ENCODE measurements at places on chromosomes 1 and 21.

DNA sequence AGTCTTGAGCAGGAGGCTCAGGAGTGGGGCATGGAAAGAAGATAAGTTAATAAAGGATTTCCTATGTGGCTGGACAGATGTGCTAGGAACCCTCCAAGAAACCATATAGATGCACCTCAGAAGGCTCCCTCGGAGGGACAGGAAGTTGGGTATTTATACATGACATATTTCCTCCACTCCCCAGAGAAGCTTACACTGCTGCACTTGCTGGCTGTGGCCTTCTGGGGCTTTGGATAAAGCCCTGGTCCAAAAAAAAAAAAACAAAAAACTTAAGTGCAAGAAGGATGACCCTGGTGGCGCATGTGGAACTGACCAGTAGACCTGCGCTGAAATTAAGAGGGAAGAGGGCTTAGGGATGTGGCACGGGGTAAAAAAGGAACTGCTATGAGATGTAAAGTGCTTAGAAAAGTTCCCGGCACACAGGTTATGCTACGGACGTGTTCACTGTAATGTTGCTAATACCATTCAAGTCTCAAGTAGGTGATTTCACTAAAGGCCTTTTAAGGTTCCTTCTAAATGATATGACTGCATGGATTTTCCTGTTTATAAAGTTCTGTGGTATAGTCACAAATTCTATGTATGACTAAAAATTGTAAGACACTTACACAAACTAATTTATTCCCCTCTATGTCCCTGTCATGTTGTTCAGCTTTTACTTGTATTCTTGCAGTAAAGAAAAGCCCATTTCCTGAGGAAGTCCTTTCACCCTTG, 253.6 kb downstream of the HMCN1 start:
- DNase-seq, result no peak

DNA sequence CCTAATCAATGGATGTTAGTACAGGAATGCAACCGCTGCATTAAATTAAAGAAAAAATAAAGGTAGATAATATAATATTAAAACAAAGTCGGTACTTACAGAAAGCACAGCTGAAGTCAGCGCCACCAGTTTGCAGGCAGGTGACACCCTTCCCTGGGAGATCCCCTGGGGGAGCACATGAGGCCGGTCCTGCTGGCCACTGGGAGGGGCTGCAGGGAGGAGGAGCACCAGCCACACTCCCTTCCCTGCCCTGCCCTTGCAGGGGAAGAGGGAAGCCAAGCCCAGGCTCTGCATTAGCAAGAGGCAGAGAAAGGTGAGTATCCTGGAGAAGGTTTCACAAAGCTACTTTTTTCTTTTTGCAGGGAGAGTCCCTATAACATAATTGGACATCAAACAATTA, 507.0 kb downstream of the AJAP1 start:
- DNase-seq, result no peak

- DNase-seq, result no peak
Measured at GRCh38 chr1:17507915-17508314, 31.6 kb upstream of the ARHGEF10L start.

GRCh38 chr1:14296795-14297194, 301.7 kb upstream of the KAZN start:
- no peak for DNase-seq

GRCh38 chr1:31943546-31944184, 5.5 kb upstream of the PTP4A2 start:
- DNase-seq, result no peak

DNA sequence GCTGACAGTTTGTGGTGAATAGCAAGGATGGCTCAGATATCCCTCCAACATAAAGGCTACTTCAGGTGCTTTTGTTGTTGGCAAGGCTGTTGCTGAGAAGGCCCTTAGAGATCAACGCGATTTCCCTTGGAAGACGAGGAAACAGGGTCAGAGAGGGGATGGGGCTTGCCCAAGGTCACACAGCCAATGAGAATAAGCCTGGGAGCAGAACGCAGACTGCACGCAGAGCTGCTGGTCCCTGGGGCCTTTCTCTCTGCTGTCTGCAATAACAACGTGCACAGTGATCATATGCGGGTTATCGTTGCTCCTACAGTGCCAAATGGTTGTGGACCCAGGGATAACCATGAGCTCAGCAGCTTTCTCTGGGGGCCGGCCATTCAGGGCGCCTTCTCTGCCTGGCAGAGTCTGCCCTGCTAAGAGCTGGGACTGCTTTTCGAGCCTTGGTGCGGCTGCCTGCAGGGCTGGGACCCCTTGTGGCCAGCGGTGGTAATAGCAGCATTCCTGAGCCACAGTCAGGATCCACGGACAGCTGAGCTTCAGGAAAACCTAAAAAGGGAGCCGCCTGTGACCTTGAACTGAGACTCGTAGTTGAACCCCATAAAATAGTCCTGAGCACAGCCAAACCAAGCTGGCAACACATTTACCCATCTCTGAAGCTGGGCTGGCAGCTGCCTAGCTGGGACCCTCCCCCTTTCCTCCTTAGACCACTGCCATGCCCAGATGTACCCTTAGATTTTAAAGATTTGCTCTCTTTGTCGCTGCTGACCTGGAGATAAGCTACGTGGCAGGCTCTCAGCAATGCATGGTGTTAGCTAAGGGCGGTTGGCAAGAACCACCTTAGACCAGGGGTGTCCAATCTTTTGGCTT, 39.8 kb downstream of the HTR6 start:
- DNase-seq, result peak; percentile 28

DNA sequence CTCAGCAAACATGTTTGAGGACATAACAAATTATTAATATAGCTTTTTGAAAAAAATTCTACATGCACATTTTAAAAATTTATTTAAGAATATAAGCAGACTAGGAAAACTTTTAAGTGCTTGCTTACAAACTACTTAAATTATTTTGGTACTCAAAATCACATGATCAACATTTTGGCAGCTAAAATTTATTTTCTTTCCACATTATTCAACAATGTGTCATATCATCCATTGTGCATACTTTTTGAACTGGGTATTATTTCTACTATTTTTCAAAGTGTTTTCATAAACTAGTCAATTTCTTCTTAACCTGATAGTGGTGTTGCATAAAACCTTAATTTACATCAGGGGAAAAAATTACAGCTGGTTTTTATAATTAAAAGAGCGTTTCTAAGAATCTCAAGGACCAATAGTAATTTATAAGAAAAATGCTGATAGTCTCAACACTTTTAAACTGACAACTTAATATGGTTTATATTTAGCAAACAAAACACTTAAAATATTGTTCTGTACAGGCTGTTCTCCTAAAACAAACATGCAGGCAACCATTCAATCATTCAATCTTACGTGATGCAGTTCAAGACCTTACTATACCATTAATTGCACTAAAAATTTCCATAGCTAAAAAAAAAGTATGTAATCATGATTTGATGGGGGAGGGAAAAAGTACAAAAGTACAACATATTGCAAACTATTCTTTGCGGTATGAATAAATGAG, 105.0 kb downstream of the GPATCH2 start:
- no peak for DNase-seq

DNA sequence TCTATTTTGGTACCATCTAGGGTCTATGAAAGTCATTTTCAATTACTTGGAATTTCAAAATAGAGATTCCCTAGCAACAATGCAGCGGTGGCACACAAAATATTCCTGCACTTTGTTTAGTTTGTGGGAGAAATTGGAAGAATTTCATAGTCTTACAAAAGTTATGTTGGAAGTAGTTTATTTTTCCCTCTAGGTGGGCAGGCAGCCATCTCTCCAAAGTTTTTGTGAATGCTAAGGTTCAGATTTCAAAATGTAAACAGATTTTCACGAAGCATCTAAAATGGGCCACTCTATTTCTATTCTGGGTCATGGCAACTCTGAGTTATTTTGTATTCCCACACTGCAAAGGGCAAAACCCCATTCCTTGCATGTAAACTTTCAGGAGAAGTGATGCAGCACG, 8.0 kb downstream of the SMCP start:
- DNase-seq, result no peak

GRCh38 chr1:95369985-95370690, 136.1 kb downstream of the RWDD3 start:
- DNase-seq, result no peak

GRCh38 chr21:29376556-29376955, 77.8 kb downstream of the BACH1 start:
- no peak for DNase-seq

- DNase-seq, result no peak
Measured at GRCh38 chr1:180020017-180020416, 65.4 kb downstream of the CEP350 start.

- no peak for DNase-seq
Measured at GRCh38 chr1:223386013-223386412, 7.2 kb upstream of the CCDC185 start.

DNA sequence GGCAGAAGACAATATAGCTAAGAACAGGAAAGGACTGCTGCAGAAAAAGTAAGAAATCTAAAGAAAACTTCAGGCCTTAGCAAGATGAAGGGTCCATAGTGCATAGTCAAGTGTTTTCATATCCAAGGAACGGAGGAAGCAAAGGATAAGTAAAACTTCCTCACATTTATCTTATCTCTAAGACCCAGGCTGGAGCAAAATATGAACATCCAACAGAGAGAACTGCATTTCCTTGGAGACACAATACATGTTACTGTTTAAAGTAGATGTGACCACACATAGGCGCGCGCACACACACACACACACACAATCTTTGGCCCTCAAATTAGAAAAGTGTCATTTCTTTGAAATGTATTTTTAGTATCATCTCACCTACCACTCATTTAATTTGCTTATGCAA, 66.7 kb downstream of the TTLL7 start:
- no peak for DNase-seq

DNA sequence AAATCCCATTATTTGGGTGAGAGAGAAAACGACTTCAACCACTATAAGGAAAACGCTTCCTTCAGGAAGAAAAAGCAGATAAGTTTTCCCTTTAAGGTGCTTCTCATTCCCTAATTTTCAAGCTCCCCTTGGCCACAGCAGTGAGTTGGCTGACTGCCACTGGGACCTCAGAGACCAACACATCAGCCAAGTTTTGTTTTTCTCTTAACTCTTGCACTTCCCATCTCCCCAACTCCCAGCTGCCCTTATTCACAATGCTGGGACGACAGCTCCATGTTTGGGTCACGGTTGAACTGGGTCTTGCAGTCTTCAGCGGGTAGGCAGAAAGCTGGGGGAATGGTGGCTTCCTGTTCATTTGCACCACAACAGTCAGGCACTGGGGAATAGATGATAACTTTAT, 18.9 kb downstream of the SGIP1 start:
- no peak for DNase-seq

DNA sequence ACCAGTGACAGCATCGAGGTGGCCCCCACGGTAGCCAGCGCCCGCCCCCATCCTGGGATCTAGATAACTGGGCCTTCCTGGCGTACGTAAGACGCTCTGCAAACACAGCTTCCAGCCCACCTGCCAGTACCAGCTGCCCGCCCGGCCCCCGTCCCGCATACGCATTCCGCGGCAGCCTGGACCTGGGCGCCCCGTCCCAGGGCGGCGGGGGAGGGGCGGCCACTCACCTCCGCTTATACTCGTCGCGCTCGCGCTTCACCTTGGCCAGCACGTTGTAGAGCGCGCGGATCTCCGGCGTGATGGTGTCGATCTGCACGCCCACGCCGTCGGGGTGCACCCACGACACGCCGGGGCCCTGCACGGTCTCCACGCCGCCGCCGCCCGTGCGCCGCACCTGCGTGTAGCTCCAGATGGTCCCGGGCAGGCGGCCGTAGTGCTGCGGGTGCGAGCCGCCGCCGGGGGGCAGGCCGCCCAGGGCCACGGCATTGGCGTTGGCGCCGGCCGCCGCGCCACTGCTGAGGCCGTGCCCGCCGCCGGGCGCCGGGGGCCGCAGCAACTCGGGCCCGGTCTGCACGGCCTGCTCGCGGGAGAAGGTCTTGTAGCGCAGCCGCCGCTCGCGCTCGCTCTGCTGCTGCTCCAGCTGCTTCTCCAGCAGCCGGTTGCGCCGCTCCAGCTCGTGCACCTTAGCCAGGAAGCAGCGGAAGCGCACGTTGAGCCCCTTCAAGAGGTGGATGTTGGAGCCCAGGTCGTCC, 859 bp downstream of the IFFO2 start:
- no peak for DNase-seq

DNA sequence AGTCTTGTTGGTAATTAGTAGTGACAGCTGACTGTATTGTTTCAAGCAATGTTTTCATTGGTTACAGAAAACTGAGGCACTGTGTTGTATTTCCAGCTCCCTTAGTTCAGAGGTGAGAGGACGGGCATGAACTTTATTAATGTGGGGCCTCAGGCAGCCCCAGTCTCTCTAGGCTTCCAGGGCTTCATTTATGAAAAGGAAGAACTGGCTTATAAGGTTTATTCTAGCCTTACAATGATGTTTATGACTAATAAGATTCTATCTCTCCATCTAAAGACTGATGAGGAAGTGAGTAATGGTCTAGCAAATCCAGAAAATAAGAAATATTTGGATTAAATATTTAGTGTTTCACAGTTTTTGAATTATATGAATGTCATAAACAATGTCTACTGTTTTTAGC, 41.5 kb downstream of the CBS start:
- DNase-seq, result peak; percentile 1

DNA sequence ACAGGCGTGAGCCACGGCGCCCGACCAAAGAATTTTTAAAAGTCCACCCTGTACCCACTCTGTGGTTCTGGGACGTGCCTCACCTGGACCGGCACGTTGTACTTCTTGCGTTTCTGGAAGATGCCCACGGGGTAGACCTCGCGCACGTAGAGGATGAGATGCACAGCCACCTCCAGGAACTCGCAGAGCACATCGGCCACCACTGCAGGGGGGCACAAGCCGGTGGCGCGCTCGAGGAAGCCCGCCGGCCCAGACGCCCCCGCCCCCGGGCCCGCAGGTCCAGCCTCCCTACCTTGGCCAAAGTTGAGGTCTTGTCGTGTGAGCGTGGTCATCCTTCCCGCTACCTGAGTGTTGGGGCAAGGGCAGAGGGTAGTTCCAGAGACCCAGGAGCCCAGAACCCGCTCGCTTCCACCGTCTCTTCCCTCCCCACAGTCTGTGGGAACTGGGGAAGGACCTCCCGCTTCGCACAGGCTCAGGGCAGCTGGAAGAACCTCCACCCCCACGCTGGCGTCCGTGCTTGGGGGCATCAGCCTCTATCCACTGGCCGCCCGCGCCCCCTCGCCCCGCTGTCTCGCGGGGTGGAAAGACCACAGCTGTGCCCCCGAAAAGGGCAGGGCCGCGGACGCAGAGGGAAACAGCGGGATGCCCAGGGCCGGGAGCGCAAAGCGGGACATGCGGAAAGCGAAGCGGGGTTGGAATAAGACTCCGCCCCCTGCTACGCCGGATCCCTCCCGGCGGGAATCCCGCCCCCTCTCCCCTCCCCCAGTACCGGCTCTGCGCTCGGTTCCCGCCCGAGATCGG, 478 bp downstream of the MAD2L2 start:
- no peak for DNase-seq

- no peak for DNase-seq
Measured at GRCh38 chr1:89702520-89703045, 69.7 kb downstream of the LRRC8C start.

DNA sequence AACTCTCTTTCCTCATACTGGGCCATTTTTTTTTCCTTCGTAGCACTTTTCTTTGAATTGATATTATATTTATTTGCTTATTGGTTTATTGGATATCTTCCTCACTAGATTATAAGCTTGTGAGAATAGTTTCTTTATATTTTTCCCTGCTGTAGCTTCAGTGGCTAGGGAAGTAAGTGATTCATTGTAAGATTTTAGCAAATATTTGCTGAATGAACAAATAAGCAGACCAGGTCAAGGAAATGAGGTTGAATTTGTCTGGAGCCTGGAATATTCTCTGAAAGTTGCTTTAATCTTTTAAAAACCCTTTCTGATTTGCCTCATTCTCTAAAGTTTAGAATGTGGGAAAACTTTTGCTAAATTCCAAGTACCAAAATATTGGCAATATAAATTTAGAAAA, 80.2 kb downstream of the RABGAP1L start:
- DNase-seq, result no peak

GRCh38 chr1:14654554-14654953, 56.1 kb downstream of the KAZN start:
- no peak for DNase-seq
